ENCODE measurements at places on chromosomes 16 and 17.

DNA sequence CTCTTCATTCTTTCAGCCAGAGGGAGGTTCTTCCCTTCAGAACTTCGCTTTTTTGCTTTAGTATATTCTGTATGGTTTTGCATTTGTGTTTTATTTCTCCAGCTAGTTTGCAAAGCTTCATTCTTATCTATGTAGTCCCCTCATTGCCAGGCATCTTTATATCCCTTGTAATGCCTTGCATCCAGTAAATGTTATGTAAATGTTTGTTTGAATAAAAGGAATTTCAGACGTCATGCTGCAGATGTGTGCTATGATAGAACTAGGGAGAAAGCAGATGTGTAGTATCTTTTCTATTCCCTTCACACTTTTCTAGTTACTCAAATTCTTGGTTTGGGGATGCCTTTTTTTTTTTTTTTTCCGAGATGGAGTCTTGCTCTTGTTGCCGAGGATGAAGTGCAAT, 62.6 kb upstream of the RASL10B start:
- DNase-seq = no peak

GRCh38 chr17:62998665-62999393, 32.8 kb downstream of the TANC2 start:
- DNase-seq = peak; percentile 29

- no peak for DNase-seq
Observed at GRCh38 chr16:62597875-62598274, 561.6 kb upstream of the CDH8 start.

DNA sequence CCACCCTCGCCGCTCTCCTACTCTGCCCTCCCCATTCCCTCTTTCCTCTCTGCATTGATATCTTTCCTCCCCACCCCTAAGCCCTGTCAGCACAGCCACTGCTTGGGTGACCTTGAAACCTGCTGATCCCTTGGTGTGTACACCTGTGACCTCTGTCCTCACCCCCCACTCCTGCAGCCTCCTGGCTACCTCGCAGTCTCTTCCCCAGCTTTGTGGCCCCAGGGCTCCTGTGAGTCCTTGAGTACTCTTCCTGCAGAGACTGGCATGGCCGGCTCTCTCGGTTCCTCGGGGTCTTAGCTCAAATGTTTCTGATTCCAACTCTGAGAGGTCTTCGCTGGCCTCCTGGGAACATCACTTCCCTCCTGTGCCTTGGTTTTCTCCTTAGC, 31.7 kb downstream of the ADCY7 start:
- no peak for DNase-seq

DNA sequence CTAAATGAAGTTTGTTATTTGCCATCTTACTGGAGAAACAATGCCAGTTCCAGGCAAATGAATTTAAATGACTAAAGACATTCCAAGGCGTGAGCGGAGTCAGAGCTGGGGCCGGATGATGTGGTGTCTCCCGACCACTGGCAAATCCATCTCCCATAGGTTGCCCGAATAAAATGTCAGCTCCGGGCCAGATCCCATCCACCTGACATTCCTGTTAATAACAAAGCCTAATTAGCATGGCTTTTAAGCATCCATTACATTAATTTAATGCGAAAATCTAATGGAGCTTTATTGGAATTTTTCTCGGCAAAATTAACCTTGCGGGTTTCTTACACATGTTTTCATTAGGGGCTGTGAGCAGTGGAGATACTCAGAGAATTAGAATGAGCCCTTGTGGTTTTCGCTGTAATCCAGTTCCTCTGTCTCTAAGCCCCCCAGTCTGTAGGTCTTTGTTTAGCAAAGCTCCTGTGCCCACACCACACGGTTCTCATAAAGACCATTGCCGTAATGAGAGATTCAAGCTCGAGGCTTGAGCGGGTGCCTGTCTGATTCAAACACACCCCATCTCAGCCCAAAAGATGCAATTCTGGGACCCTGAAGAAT, 123.3 kb downstream of the CCT6B start:
- no peak for DNase-seq
